ENCODE measurements at places on chromosomes 7 and 10. TPM values are rescaled to one million over a fixed set of nuclear protein-coding genes. Genes with fewer than 3 reads are reported as not detected.

The TCF7L2 gene
- total RNA-seq = 27.7 TPM

The STK31 gene
- 1.4 TPM for total RNA-seq

The SPDYE16 gene
- total RNA-seq = not detected

The FERD3L gene
- total RNA-seq = not detected

The SHOC2 gene
- total RNA-seq = 52.6 TPM

The NRF1 gene
- 11.4 TPM for total RNA-seq

The ADAM8 gene
- 45.3 TPM for total RNA-seq

The GRID2IP gene
- 0.35 TPM for total RNA-seq

The C7orf25 gene
- 6.5 TPM for total RNA-seq

DNA sequence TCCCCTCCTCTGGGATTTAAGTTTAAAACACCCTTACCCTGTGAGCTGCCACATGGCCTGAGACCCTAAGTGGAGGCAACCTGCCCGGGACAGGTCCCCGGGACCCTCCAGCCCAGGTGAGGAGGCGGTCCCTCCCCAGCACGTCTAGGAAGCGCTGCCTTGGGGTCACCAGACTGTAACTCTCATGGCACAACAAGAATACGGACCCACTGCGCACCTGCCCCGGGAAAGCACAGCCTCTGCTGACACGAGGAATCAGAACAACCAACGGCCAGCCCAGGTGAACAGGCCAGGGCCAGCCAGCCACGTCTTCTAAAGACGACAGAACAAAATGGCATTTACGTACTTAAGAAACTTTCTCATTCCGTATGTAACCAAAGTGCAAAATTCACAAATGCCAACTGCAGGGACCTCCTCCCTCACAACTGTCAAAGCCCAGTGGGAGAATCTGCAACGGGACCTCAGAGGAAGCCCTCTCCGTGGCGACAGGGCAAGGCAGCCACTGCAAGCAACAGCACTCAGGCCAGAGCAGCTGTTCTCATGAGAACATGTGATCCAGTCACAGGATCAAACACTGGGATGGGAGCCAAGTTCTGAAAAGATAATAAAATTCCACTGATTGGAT is 208.4 kb downstream of the DIP2C start:
- H3K4me3 ChIP-seq = no peak overlapping the region
- H3K27ac ChIP-seq = no peak overlapping the region
- H3K36me3 ChIP-seq = no peaks in the 10 kb centered on the region
- no peak for DNase-seq

DNA sequence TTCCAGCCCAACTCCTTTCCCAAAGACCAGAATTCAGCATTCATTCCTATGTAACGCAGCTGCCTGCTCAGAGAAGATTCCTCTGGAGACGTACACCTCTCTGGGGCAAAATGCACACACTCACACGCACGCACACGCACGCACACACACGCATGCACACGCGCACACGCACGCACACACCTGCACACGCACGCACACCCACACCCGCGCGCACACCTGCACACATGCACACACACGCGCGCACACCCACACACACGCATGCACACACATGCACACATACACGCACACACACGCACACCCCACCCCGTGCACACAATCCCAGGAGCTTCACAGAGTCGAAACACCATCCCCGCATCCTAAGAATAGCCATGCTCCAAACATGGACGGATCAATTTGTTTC is 13.0 kb downstream of the MMD2 start:
- H3K4me1 ChIP-seq = no peaks in the 10 kb centered on the region
- peaks cover 25% of the 10 kb centered on the region for H3K27me3 ChIP-seq
- H3K27ac ChIP-seq = no peak overlapping the region
- no peak for DNase-seq

GRCh38 chr7:732094-732541 is 5.0 kb upstream of the PRKAR1B start:
- H3K27ac ChIP-seq = no peak overlapping the region
- H3K27me3 ChIP-seq = no peaks in the 10 kb centered on the region
- no peak for DNase-seq
- peaks cover 34% of the 10 kb centered on the region for H3K36me3 ChIP-seq

DNA sequence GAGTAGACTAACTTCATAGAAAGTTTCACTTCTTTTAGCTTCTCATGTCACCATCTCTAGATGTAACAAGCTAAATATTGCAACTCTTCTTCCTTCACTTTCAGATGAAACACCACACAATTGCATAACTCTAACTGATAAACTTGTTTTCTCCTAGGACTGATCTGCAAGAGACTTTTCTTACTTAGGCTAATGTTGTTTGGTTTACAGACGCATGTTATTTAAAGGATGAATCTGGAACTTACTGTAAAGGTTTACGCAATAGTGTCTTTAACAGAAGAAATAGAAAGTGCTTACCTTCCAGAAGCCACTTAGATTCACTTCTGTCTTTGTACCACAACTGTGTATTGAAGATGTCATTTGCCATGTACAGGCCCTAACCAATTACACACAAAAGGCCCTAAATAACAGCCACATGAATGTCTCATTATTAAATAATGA is 22.1 kb upstream of the ZC3HAV1 start:
- H3K4me1 ChIP-seq = peaks cover 27% of the 10 kb centered on the region
- H3K27ac ChIP-seq = peak overlapping the region; percentile 40
- H3K4me3 ChIP-seq = no peak overlapping the region
- H3K36me3 ChIP-seq = no peaks in the 10 kb centered on the region
- no peak for DNase-seq
- H3K27me3 ChIP-seq = no peaks in the 10 kb centered on the region

GRCh38 chr7:153454306-153454705 is 597.9 kb upstream of the DPP6 start:
- H3K4me3 ChIP-seq = no peak overlapping the region
- no peaks in the 10 kb centered on the region for H3K4me1 ChIP-seq
- no peaks in the 10 kb centered on the region for H3K27me3 ChIP-seq
- DNase-seq = no peak

- no peaks in the 10 kb centered on the region for H3K27me3 ChIP-seq
- DNase-seq = no peak
- H3K4me1 ChIP-seq = no peaks in the 10 kb centered on the region
Observed at GRCh38 chr7:31307972-31308371, 32.6 kb downstream of the NEUROD6 start.

- H3K36me3 ChIP-seq = no peaks in the 10 kb centered on the region
- no peak for DNase-seq
- H3K27ac ChIP-seq = no peak overlapping the region
- H3K4me3 ChIP-seq = no peak overlapping the region
- no peaks in the 10 kb centered on the region for H3K4me1 ChIP-seq
Observed at GRCh38 chr7:113521468-113521867, 397.3 kb downstream of the PPP1R3A start.

GRCh38 chr10:2933924-2934323 is 133.4 kb upstream of the PFKP start:
- H3K36me3 ChIP-seq = no peaks in the 10 kb centered on the region
- no peak overlapping the region for H3K27ac ChIP-seq
- H3K27me3 ChIP-seq = peaks cover 44% of the 10 kb centered on the region
- H3K4me1 ChIP-seq = no peaks in the 10 kb centered on the region
- no peak for DNase-seq

GRCh38 chr10:61232780-61233179 is 220.4 kb downstream of the TMEM26 start:
- H3K36me3 ChIP-seq = no peaks in the 10 kb centered on the region
- no peak overlapping the region for H3K27ac ChIP-seq
- no peak for DNase-seq

DNA sequence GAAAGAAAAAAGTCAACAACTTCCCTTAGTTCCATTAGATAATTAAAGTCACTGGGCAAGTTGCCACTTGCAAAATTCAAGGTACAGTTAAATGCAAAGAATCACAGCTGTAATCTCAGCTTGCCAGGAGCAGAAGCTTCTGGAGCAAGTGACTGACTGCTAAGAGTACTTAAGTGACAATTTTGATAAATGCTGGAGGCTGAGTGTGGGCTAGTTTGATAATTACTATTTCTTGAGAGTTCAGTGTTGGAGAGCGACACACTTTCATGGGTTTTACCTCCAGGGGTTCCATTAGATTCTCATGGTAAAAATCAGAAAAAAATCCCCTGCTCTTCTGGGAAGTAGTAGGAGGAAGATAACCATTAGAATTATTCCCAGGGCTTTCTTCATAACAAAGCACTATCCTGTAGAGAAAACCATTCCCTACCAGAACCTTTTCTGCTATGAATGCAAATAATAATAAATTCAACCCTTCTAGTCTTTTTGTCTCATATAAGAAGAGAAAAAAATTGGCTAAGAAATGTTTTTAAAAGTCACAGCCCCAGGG is 486.3 kb downstream of the POM121L12 start:
- H3K27ac ChIP-seq = no peak overlapping the region
- no peak for DNase-seq
- no peaks in the 10 kb centered on the region for H3K36me3 ChIP-seq

- H3K4me1 ChIP-seq = peaks cover 25% of the 10 kb centered on the region
- H3K4me3 ChIP-seq = peak within 1 kb of the TSS; percentile 66
Observed at GRCh38 chr10:3067118-3067858, at the start of gene PFKP. Gene PFKP (plus strand): TSS chr10:3067548. CDS start chr10:3067596, 48 bp downstream.

- H3K4me1 ChIP-seq = peaks cover 18% of the 10 kb centered on the region
- no peak for DNase-seq
- no peak overlapping the region for H3K27ac ChIP-seq
- peak overlapping the region; percentile 57 for H3K4me3 ChIP-seq
- no peaks in the 10 kb centered on the region for H3K36me3 ChIP-seq
Observed at GRCh38 chr7:128791972-128792327, 182 bp downstream of the CCDC136 start.

DNA sequence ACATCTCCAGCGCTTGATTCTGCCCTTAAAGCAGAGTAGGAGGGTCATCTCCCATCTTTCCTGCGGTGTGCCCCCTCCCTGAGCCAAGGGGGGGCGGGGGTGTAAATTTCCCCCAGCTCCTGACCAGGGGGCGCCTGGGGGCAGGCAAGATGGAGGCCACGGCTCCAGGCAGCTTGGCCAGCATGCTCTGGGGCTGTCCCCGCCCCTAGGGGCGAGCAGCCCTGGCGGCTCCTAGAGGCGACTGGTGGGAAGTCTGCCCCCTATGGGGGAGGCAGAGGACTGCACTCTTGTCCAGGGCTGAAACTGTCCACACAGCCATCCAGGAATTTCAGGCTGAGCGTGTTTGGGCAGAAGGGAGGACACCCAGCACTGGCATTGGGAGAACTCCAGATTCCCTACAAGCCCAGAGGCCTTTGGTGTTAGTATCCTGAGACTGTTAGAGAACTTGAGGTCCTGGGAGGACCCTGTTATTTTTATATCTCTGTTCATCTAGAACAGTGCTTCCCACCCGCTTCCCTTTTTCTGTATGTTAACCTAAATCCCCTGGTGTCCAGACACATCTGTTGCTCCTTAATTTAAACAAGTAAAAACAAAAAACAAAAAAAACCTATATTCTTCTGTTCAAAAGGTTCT is 4.6 kb downstream of the STRA8 start:
- no peak overlapping the region for H3K27ac ChIP-seq
- no peaks in the 10 kb centered on the region for H3K4me1 ChIP-seq
- H3K27me3 ChIP-seq = no peaks in the 10 kb centered on the region
- no peak for DNase-seq
- H3K36me3 ChIP-seq = no peaks in the 10 kb centered on the region
- no peak overlapping the region for H3K4me3 ChIP-seq

- DNase-seq = no peak
- peak overlapping the region; percentile 64 for H3K27ac ChIP-seq
- no peaks in the 10 kb centered on the region for H3K27me3 ChIP-seq
- no peaks in the 10 kb centered on the region for H3K36me3 ChIP-seq
- H3K4me1 ChIP-seq = peaks cover 30% of the 10 kb centered on the region
Observed at GRCh38 chr10:86960003-86960862, 1.8 kb downstream of the SNCG start.

DNA sequence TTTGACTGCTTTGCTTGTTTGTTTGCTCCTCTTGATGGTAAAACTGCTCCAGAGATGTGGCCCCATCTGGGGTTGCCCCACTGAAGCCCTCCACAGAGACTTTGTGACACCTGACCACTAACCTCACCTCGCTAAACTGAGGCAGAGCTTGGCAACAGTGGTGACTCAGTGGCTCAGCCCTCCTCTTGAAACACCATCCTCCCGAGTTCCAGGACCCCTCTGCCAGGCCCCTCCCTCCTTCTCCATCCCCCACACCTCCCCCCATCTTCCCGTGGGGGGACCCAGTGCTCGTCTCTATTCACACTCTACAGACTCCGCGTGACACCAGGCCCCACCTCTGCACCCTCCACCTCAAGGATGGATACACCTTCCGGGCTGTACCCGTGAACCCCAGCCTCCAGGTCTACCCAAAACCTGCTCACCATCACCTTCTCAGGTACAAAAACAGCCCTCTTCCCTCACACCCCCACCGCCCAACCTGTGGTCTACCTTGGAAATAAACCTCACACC is 19.0 kb upstream of the RET start:
- DNase-seq = no peak
- H3K27me3 ChIP-seq = no peaks in the 10 kb centered on the region
- no peak overlapping the region for H3K27ac ChIP-seq
- H3K36me3 ChIP-seq = no peaks in the 10 kb centered on the region
- no peaks in the 10 kb centered on the region for H3K4me1 ChIP-seq

DNA sequence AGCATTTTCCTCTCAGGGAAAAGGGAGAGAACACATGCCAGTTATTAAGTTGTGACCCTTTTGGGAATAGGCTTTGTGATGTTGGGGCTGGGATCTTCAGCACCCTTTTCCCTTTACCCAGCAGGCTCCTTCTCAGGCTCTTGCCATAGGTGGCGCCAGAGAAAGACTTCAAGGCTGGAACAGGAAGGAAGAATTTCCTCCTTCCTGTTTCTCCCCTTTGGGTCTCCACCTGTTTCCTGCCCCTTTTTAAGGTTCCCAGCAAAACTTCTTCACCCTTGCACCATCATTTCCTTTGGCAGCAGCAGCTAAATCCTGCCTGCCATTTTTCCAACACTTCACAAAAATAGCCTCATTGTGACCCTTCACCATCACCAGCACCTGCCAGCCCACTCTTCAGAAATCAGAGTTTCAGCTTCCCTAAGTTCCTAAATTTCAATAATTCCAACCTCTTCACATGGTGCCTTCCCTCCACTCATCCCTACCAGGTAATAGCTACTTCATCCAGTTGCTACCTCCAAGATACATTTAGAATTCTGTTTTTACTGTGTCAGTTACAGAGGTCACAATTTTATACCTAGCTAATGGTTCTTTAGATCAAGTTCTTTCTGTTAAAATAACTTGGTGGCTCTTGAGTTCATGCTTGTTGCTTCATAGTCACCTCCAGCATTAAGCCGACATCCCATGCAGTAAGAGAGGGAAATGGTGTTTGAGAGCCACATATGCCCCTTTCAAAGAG is 22.4 kb upstream of the FOXK1 start:
- DNase-seq = no peak
- no peak overlapping the region for H3K27ac ChIP-seq
- H3K36me3 ChIP-seq = no peaks in the 10 kb centered on the region

- no peak overlapping the region for H3K27ac ChIP-seq
- no peaks in the 10 kb centered on the region for H3K4me1 ChIP-seq
- H3K36me3 ChIP-seq = no peaks in the 10 kb centered on the region
- H3K27me3 ChIP-seq = no peaks in the 10 kb centered on the region
Observed at GRCh38 chr7:108118959-108119358, 11.2 kb downstream of the LAMB4 start.

DNA sequence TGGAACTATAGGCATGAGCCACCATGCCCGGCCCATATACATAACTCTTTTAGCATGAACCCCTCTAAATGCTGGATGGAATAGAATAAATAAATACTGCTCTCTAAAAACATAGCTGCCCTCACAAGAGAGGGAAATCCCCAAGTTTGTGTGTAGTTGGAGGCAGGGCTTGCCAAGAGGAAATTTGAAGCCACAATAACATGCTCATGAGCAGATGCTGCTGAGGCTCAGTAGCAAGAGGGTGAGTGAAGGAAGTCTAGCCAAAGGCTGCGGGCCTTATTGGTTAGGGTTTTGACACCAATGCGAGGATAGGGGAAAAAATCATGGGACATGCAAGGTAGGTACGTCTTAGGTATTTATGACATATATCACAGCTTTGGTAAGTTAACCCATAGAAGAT is 17.3 kb downstream of the TPK1 start:
- no peaks in the 10 kb centered on the region for H3K27me3 ChIP-seq
- no peak overlapping the region for H3K4me3 ChIP-seq
- DNase-seq = no peak
- no peaks in the 10 kb centered on the region for H3K4me1 ChIP-seq

Measured in left lung (tissue), 14 donors.